Esophagus squamous epithelium (tissue), 5 donors: ENCODE measurements at places on chromosomes 2 and 18.

DNA sequence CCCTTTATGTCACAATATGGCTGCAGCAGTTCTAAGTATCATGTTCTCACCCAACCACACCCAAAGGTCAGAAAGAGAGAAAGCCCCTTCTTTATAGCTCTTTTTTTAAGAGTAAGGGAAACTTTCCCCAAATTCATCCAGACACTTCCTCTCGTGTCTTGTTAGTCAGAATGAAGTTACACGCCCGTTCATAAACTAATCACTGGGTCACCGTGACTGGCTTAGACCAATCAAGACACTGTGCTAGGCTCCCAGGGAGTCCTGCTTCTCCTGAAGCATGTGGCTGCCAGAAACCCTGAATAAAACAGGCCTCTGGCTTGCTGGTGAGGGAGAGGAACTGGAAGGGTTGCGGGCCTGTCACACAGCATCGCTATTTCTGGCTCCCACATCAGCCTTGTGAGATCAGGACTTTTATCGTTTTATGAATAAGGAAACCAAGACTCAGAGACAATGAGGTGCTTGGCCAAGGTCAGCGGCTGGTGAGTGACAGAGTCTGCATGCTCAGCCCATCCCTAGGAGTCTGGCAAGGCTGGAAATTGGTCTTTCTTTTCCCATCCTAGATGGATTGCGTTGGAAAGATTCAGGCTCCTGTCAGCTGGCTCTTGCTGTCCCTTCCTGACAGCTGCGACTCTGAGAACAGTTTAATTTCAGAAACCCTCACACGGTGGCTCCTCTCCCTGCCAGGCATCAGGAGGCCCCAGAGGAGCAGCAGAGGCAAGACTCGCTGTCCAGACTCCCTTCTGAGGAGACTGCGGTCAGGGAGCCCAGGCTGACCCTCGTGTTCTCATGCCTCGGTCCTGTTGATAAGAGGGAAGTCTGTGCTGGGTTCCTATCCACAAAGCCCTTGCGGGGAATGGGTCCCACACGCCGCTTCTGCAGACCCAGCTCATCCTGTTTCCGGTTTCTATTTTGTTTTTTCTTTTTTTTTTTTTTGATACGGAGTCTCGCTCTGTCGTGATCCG, 104.5 kb upstream of the TAF1B start:
- DNase-seq = no peak

DNA sequence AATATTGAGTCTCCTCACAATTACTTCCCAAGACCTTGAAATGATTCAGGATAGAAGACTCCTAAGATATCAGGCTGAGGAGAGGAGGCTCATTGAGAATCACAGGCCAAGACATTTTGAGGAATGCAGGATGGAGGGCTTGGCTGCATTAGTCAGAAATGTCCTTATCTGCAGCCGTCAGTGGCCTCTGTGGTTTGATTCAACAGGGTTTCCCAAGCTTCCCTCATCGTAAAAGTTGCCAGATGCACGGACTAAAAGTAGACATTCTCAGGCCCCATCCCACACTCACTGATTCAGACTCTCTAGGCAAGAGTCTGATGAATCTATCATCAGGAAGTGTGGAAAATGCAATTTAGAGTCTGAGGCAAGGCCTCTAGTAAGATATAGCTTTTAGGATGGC, 34.0 kb upstream of the TMEM178A start:
- no peak for DNase-seq

GRCh38 chr2:164816046-164816445, 25.6 kb downstream of the COBLL1 start:
- DNase-seq = no peak

DNA sequence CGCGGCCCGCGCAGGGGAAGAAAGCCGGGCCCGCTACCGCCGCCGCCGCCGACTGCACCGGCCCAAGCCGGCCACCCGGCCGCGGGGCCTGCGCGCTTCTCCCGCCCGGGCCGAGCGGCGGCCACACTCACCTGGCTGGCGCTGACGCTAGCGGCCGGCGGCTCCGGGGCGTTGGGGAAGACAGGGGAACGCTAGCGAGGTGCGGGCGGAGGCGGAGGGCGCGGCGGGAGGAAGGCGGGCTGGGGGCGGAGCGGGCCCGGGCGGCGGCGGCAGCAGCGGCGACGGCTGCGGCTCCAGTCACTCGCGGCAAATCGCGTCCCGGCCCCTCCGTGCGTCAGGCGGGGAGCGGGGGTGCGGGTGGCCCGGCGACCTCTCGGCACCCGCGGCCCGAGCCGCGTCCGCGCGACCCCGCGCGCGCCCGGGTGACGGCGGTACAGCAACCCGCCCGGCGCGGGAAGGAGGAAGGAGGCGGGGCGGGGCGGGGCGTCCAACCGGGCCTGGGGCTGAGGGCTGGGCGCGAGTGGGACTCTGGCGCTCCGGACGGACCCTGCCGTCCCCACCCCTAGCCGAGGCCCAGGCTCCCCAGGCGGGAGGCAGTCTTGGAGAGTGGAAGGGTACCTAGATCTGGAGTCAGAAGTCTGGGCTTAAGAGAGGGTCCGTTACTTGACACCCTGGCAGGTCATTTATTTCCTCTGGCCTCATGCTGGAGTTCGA, at the start of gene SESTD1:
SESTD1 (minus strand) TSS at position 465 of the 714 bp plus-strand sequence. CDS start 72,991 bp downstream, outside the sequence.
- DNase-seq = no peak

GRCh38 chr2:10452956-10453904, 5.1 kb upstream of the ODC1 start:
- no peak for DNase-seq

GRCh38 chr2:170237572-170238120, 59.7 kb downstream of the MYO3B start:
- DNase-seq = no peak

- DNase-seq = no peak
Measured at GRCh38 chr2:23943666-23944065, 3.4 kb downstream of the UBXN2A start.

GRCh38 chr2:101704816-101705578, 7.5 kb downstream of the MAP4K4 start:
- no peak for DNase-seq

GRCh38 chr2:232937278-232937906, 67.3 kb downstream of the SNORC start:
- DNase-seq = no peak

GRCh38 chr2:120860579-120860922, 124.9 kb downstream of the GLI2 start:
- no peak for DNase-seq

- no peak for DNase-seq
Measured at GRCh38 chr18:62678847-62679485, 36.4 kb upstream of the PHLPP1 start.

DNA sequence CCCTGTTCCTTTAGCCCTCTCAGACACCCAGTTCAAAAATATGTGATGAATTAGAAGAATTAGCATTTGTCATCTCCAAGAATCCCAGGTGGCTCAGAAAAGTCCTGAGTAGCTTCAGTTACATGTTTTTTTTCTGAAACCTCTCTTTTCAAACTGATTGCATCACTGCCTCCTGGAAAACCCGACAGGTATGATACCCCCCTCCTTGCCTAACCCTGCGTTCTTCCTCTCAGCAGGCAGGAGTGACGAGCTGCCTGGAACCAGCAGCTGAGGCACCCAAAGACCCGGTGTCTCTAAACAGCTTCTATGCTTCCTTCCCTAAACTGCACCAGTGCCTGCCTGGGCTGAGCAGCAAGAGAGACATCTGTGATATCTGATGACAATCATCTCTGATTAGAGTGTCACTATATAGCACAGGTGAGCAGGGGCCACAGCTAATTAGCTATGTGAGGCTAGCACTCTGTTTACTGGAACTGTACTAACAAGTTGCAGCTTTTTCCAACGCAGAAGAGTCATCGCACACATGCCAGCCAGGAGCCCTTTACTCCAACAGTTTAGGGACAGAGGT, 376.4 kb upstream of the ATP5MC3 start:
- DNase-seq = no peak

DNA sequence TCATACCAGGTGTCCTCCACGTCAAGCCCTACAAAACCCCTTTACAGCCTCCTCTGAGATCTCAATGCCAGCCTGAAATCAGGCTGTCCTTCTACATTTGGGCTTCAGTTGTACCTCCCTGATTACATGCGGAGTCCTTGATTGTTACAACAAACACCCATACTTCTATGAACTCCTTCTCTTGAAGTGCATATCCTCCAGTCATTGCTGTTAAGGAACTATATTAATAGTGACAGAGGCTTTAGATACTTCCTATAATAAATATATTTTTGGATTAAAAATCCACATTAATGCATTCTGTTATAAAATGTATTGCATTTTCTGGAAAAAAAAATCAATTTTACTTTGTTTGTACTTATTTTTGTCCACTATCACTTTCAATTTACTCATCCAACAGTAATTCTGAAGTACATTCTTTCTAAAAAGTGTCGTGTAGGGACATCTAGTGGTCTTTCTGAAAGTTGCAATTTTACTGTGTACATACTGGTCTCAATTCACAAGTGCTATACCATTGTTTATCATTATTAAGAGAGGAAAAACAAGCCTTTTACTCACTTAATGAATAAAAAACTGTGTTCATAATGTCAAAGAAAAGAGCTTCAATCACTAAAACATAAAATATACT, 316.4 kb downstream of the DSEL start:
- DNase-seq = no peak

DNA sequence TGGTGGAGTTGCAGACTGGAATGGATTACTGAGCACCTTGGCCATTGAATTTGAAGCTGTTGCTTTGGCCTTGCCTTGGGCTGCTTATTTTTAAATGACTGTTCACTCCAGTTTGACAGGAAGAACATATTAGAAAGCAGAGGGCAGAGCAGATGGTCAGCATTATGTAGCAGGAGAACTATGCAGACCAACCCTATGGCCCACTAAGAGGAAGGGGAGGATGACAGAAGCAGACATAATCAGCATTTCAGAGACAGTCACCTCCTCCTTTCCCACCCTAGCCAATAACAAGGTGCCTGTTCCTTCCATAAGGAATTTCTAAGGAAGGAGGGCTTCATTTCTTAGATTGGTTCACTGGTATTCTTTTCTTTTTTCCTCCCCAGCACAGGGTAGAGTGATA, 2.4 kb downstream of the CHRNA1 start:
- no peak for DNase-seq

DNA sequence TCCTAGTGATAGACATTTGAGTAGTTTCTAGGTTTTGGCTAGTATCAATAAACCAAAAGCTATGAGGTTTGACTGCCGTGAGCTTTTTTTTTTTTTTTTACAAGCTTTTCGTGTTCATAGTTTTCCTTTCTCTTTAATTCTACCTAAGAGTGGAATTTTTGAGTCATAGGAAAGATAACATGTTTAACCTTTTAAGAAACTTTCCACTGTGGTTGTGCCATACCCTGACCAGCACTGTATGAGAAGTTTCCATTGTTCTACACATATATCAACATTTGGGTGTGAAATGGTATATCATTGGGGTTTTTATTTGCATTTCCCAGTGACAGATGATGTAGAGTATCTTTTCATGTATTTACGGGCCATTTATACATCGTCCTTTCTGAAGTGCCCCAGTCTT, 31.7 kb downstream of the UBE2F start:
- no peak for DNase-seq

DNA sequence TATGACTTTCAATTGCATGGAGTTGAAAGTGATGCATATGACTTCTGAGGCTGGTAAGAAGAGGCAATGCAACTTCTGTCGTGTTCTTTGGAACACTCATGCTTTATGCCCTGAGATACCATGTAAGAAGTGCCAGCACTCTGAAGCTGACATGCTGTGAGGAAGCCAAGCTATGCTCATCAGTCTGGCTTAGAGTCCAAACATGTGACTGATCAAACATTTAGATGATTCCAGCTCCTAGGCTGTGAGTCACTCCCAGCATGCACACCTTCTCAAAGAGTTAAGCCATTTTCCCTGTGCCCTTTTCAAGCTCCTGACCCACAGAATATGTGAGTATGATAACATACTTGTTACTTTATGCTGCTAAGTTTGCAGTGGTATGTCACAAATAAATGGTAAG, 15.8 kb upstream of the VRK2 start:
- no peak for DNase-seq

- no peak for DNase-seq
Measured at GRCh38 chr18:49273241-49273880, 187.1 kb downstream of the DYM start.

DNA sequence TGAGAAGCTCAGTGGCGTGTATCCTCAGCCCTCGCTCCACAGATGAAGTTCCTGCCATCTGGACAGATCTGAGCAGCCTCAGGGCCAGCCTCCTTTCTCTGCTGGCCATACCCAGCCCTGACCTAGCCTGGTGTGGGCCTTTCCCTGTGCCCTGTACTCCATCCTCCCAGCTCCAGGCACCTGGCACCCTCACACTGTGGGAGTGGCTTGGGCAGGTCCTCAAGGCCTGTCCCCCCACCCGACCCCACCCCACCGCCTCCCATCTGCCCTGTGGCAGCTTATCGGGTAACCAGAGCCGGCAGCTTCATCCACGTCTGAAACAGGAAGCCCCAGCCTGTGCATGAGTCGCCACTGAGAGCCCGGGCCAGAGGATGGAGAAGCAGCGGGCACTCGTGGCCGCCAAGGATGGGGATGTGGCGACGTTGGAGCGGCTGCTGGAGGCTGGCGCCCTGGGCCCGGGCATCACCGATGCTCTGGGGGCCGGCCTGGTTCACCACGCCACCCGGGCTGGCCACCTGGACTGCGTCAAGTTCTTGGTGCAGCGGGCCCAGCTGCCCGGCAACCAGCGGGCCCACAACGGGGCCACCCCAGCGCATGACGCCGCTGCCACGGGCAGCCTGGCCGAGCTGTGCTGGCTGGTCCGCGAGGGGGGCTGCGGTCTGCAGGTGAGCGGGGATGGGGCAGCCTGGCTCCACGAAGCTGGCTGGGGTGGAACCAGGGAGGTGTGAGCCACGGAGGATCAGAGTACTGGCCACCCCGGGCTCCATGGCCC, at the start of gene ESPNL:
ESPNL (plus strand) TSS at position 292 of the 772 bp plus-strand sequence; CDS start at position 372, 80 bp downstream.
- DNase-seq = no peak

- no peak for DNase-seq
Measured at GRCh38 chr2:233798335-233799086, 20.4 kb downstream of the MROH2A start.

- no peak for DNase-seq
Measured at GRCh38 chr2:29725610-29726009, 195.8 kb downstream of the ALK start.

- no peak for DNase-seq
Measured at GRCh38 chr18:67467188-67467587, 49.3 kb downstream of the DSEL start.

GRCh38 chr18:51250006-51250405, 52.5 kb upstream of the MEX3C start:
- no peak for DNase-seq

- DNase-seq = no peak
Measured at GRCh38 chr18:76493213-76494161, 1.6 kb downstream of the ZNF516 start.

- no peak for DNase-seq
Measured at GRCh38 chr2:39525636-39526412, 88.7 kb upstream of the MAP4K3 start.

- DNase-seq = no peak
Measured at GRCh38 chr2:6264198-6264597, 572.0 kb downstream of the SOX11 start.

- DNase-seq = no peak
Measured at GRCh38 chr2:27772804-27773203, 1.3 kb downstream of the MRPL33 start.

DNA sequence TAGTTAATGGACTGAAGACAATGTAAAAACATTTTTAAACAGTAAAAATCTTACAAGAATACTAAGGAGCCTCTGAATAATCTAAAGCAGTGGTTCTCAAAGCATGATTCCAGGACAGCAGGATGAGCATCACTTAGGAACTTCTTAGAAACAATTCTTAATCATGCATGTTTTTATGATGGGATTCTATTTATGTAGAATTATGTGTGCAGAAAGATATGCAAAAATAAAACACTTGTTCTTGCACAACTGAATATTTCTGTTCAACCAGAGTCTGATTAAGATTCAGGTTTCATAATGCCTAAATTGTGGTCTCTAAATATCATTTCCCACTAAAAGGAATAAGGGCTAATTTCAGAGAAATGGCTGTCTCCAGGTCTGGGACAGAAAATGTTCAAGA, 69.2 kb upstream of the MTIF2 start:
- no peak for DNase-seq
